ENCODE measurements at places on chromosomes 13 and 19.
A peak's percentile ranks its signal among the peaks of the same experiment; 100 is the strongest.

DNA sequence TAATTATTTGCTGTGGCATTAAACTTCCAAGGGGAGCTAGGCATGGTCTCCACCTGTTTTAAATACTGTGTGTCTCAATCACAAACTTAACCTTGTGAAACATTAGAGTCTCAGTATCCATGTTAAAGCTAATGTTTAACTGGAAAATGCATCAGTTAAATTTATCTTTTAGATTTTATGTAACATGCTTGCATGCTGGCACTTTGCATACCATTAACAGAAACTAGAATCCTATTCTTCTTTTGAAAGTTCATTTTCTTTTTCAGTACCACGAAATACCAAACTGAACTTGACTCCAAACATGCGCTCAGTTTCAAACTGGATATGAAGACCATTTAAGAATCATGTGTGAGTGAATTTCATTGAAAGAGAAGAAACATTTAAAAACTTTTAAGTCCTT lies 328.9 kb upstream of the SLC10A2 start:
- no peak for DNase-seq

DNA sequence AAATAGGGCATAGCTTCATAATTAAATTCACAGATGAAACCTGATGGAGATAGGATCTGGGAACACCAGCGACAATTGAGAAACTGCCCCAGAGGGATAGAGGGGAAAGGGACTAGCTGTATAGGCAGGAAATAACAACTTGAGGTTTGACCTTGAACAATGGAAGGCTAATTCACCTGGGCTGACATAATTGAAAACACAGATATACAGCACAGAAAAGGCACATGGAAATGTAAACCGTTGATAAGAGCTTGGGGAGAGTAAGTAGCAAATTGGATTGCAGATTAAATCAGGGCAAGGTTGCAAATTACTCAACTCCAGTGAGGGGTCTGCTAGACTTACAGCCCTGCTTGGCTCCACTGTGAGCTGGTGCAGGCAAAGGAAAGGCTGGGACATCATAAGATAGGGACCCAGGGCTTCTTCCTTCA lies 246.7 kb downstream of the DLEU7 start:
- DNase-seq, result no peak

- DNase-seq, result no peak
Observed at GRCh38 chr13:49532593-49532992, 36.8 kb downstream of the PHF11 start.

DNA sequence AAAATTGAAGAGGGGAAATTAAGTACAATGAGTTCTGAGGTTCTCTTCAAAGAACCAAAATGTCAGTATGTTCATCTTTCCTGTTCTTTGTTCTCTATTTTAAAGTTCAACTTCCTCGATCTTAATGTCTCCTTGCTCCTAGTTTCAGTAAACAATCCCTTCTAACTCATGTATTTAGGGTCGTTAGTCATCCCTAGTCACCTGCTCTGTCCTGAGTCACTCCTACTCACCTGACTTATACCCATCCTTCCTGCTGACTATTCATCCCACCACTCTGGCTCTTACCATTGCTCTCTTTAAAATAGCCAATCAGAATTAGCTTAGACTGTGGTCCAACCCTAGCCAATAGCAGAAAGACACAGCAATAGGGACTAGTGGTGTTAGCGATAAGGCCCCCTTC lies 24.3 kb downstream of the ZNF90 start:
- no peak for DNase-seq

DNA sequence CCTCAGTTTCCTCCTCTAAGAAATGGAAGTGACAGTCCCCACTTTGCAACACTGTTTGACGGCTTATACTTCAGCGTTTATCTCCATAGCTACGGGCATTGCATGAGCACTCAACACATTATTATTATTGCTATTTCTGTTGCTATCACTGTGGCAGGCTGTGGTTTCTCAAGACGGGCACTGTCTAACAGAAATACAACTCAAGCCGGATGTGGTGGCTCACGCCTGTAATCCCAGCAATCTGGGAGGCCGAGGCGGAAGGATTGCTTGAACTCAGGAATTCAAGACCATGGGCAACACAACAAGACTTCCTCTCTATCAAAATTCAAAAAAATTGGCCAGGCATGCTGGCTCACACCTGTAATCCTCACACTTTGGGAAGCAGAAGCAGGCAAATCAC lies 4.9 kb upstream of the ZSWIM4 start:
- peak; percentile 79 for DNase-seq

GRCh38 chr13:77034881-77035280 lies 7.9 kb upstream of the FBXL3 start:
- no peak for DNase-seq

DNA sequence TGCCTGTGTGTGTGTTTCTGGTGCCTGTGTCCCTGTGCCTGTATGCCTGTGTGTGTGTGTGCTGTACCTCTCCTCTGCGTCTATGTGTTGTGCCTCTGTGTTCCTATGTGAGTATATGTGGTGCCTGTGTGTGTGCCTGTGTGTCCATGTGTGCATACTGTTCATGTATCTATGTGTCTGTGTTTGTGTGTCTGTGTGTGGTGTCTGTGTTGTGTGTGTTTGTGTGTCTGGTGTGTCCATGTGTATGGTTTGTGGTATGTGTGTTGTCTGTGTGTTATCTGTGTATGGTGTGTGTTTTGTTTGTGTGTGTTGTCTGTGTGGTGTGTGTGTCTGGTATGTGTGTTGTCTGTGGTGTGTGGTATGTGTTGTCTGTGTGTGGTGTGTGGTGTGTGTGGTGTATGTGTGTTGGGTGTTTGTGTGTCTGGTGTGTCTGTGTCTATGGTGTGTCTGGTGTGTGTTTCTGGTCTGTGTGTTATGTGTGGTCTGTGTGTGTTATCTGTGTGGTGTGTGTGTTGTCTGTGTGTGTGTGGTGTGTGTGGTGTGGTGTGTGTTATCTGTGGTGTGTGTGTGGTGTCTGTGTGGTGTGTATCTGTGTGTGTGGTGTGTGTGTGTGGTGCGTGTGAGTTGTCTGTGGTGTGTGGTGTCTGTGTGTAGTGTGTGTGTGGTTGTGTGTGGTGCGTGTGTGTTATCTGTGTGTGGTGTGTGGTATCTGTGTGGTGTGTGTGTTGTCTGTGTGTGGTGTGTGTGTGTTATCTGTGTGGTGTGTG lies 20.4 kb downstream of the HDGFL2 start:
- DNase-seq, result no peak

DNA sequence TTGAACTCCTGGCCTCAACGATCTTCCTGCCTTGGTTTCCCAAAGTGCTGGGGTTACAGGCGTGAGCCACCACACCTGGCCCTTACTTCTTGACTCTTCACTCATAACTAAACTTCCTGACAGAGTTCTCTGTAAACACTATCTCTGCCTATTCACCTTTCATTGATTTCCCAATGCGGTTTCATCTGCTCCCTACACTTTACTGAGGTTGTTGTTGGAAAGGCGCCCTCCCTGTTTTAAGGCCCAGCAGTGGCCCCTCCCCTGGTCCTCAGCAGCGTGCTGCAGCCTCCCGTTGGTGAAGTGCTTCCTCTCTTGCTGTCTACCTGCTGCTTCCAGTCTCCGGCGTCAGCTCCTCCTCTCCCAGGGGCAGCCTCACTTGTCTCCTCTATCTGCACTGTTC lies 26.7 kb upstream of the CEBPA start:
- DNase-seq, result no peak

GRCh38 chr13:94947965-94948371 lies 235.6 kb upstream of the SOX21 start:
- no peak for DNase-seq

DNA sequence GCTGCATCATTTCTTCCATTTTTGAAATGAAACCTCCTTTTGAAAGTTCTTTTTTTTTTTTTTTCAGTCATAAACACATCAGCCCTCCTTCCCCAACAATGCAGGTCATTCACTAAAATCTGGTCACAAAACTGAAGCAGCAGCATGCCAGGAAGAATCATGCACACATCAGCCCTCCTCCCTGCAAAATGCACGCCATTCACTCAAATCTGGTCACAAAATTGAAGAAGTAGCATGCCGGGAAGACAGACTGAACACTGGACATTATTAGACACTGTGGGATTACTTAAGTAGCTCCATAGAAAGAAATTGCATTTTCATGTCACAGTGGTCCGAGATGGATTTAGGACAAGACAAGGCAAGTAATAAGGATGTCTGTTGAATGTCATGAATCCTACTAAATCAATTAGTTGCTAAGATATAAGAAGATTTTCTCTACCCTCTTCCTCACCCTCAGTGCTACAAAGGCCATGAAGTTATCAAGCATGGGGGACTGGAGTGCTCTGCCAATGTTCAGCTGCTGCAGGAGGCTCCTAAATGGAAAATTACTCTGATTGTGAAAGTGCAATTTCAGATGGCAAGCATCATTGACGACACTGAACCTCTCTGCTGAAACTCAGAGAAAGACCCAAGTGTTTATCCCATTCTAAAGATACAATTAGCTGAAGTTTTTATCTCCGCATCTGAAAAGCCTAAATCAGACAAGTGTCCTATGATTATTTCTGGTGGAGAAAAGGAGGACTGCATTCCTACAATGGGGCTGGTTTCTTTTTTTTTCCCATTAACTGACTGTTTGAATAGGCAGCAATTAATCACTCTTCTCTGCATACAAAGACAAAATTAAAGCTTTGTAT lies 913.2 kb downstream of the DIAPH3 start:
- DNase-seq, result no peak

DNA sequence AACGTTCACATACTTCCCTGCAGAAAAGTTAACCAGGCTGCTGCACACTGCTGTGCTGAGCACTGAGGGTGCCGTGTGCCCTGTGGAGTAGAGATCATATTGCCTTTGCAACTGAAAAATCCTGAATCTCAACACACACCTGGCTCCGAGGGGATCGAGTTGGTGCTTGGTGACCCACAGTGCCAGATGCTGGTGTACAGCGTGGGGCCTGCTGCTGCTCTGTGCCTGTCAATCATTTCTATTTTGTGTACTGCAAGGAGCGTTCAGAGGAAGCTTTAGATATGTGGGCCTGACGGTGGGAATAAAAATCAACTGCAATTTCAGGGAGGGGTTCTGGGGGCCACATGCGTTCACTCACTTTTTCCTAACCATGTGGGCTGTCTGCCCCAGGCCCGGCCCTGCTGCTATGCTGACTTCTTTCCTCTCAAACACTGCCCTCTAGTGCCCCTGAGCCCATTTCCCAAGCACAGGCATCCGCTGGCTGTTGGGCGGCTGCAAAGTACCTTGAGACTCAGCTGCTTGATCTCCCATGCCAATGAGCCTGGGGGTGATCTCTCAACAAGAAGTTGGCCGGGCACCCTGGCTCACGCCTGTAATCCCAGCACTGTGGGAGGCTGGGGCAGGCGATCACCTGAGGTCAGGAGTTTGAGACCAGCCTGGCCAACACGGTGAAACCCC lies 9.7 kb upstream of the LENG8 start:
- DNase-seq, result no peak

GRCh38 chr13:78596399-78596735 lies 7.0 kb downstream of the POU4F1 start:
- no peak for DNase-seq
